ENCODE measurements at places on chromosomes 1 and 21.

DNA sequence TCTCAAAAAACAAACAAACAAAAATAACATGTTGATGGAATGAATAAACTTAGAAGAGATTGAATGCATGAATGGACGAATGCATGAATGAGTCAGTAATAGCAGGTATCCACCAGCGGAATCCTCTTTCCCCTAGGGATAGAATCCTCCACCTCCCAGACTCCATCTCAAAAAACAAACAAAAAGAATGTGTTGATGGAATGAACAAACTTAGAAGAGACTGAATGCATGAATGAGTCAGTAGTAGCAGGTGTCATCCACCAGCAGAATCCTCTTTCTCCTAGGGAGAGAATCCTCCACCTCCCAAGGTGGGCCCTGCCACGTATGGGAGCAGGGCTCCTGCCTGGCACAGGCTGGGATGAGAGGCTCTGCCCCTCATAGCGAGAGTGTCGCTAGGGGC lies 26.8 kb upstream of the RNF19B start:
- no peak for DNase-seq

GRCh38 chr1:231214918-231215680 lies 25.9 kb upstream of the GNPAT start:
- DNase-seq: no peak

- no peak for DNase-seq
These were observed 12.8 kb upstream of the MPZL1 start for GRCh38 chr1:167708940-167709389.

GRCh38 chr1:221727146-221728036 lies 14.5 kb downstream of the DUSP10 start:
- DNase-seq: no peak

DNA sequence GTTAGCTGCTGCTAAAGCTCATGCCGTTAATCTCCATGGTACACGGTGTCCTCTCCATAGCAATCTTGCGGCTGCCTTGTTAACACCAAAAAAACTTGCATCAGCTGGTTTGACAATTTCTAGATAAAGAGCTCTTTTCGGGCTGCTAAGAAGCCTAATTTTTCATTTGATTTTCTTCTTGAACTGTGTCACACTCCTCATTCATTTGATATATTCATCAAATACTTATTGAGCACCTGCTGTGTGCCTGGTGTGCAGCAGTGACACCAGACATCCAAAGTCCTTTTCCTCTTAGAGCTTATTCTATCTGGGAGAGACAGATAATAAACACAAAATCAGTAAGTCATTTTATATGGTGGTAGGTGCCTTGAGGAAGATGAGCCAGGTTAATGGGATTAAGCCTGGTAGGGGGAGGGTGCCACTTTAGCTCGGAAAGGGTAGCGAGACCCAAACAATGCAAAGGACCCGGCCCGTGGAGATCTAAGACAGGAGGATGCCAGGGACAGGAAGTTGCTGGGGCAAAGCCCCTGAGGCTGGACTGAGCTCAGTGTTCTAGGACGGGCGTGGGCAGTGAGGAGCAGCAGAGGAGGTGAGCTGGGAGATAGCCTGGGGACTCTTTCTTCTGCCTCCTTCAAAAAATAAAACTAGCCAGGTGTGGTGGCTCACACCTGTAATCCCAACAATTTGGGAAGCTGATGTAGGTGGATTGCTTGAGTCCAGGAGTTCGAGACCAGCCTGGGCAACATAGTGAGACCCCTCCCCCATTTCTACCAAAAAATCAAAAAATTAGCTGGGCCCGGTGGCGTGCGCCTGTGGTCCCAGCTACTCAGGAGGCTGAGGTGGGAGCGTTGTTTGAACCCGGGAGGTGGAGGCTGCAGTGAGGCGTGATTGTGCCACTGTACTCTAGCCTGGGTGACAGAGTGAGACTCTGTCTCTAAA lies 50.7 kb upstream of the LGALS8 start:
- DNase-seq: no peak

Measured in pons (tissue), 1 donor.